Astrocyte of the hippocampus (primary cell): ENCODE measurements at places on chromosomes 13 and 19.

- peak; percentile 18 for DNase-seq
These were observed 972.0 kb upstream of the PCDH20 start for GRCh38 chr13:62387647-62388046.

DNA sequence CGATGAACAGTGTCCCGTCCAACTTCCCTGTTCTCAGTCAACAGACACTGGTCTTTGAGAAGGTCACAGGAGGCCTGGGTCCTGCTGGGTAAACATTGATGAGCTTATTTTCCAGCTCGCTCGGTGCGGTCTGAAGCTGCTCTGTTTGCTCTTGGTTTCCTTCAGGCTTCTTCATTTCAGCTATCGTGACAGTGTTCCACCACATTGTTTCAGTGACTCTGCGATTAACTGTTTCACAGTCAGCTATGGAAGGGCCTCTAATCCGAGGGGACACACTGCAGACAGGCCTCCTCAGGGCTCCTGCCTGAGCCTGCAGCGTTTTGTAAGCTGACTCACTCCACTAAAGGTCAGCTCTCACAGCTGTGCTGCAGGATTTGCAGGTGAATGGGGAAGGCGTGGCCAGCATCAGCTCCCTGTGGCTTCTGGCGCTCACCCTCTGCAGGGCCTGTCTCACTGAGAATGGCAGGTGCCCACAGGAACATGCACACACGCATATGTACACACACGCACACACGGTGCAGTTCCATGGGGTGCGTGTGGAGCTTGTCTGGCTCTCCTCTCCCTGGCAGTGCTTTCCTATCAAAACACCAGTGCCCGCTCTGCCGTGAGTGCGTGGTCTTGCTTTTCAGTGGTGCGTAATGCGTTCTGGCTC lies 62.9 kb upstream of the MCF2L start:
- no peak for DNase-seq

DNA sequence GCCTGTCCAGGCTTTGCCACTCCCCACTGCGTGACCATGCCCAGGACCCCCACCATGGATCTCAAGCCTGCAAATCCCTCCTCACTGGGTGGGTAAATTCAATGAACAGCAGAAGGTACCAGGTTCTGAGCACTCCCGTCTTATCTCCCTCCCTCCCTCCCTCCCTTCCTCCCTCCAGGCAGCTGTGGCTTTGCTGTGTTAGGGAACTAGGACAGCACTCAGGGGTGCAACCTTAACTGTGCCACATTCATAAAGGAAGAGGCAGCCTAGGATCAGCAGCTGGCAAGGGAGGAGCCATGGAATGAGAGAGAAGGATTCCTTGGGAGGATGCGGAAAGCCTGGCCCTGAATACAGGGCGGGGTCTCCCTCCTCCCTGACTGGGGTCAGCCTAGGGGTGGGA lies 5.6 kb downstream of the CEACAM4 start:
- no peak for DNase-seq

- no peak for DNase-seq
These were observed 50.8 kb downstream of the DPY19L3 start for GRCh38 chr19:32456406-32456805.
